Naive thymus-derived CD4-positive, alpha-beta T cell (primary cell): ENCODE measurements at places on chromosomes 7 and 10. TPM values are rescaled to one million over a fixed set of nuclear protein-coding genes. Genes with fewer than 3 reads are reported as not detected.

HOXA7 gene
- not detected for polyA plus RNA-seq

C10orf53 gene
- not detected for polyA plus RNA-seq

GPR26 gene
- polyA plus RNA-seq: not detected

AKR1C8 gene
- polyA plus RNA-seq: not detected

AMPH gene
- polyA plus RNA-seq: 0.28 TPM

SRRM3 gene
- not detected for polyA plus RNA-seq

OLAH gene
- polyA plus RNA-seq: not detected

SORBS1 gene
- polyA plus RNA-seq: 0.79 TPM

PTN gene
- polyA plus RNA-seq: not detected

NKX1-2 gene
- polyA plus RNA-seq: not detected

DNA sequence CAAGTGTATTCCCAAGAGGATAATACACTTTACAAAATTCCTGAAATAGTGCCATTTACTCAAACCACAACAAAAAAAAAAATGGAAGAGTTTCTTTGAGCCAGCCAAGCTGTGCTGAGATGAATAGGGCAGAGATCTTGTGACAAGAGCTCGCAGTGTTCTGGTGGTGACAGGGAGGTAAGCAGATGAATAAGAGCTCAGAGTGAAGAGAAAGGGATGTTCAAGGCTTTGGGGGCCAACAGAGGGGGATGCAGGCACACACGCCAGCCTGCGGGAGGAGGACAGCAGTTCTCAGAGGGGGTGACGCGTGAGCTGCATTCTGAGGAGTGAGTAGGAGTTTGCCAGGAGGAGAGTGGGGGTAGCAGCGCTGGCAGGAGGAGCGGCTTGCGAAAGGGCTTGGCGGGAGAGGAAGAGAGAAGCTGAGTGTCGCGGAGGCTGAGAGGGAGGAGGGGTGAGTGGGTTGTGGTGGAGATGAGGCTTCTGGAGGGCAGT is 194.4 kb upstream of the IMMP2L start:
- no peak for DNase-seq

GRCh38 chr7:13743226-13743625 is 246.2 kb downstream of the ETV1 start:
- no peak for DNase-seq

DNA sequence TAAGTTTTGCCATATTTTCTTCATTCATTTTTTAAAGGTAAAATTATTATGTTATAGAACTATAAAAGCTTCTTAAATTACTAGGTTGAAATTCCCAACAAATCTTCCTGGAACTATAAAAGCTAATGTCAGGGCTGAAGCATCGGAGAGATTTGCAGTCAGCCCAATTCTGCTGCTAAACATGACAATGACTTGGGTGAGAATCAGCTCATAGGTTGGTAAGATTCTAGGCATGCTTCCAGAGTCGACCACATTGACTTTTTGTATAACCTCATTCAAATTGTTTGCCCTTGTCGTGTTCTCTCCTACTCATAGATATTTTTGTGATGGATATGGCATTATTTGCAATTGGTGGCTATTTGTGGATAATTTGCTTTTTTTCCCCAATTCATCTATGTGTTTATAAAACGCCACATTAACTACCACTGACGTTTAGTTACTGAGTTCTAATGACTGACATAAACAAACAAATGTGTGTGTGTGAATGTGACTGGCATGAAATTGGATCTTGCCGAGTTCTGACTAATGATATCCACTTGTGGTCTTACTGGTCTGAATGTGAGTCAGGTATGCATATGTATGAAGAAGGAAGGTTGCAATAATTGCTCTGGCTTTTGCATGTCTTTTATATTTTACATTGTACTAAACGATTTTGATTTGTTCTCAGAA is 579.8 kb downstream of the PARD3 start:
- DNase-seq: no peak

DNA sequence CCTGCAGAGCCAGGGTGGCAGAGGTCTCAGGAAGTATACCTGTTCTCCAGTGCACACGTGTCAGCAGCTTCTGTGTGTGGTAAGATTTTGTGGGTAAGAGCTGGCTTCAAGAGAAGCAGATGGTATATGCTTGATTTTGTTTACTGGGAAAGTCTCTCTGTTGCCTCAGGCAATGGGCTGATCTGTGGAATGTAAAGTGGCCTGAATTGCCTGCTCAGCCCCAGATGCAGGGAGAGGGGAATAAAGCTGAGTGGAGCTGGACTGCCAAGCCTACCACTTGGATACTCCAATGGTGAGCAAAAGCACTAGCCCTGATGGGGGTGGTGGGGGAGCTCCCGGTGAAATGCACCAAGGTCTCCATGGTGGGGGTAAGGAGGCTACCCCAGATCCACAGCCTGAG is 156.1 kb downstream of the WDR11 start:
- no peak for DNase-seq

DNA sequence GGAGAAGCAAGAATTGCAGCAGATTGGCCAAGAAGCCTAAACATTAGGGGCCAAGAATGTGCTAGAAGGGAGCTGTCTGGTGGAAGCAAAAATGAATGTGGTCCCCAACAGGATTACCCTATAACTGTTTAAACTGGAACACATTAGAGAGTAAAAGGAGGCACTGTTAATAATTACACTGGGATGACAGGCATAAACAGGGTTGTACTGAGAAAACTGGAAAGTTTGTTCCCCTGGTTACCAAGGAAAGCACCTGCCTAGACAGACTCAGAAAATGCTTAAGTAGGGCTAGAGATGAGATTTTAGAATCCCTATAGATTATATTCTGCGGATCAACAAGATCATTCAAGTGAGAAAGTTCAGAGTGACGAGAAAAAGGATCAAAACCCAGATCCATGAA is 100.8 kb downstream of the CTTNBP2 start:
- no peak for DNase-seq

DNA sequence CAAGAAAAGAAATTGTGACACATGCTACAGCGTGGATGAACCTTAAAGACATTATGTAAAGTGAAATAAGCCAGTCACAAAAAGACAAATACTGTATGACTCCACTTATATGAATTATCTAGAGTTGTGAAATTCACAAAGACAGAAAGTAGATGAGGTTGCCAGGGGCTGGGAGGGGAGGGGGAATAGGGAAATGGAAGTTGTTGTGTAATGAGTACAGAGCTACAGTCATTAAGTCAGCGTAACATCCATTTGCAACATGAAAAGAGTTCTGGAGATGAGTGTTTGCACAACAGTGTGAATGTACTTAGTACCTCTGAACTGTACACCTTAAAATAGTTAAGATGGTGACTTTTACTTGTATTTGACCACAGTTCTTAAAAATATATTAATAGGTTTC is 112.1 kb upstream of the CDK1 start:
- no peak for DNase-seq

DNA sequence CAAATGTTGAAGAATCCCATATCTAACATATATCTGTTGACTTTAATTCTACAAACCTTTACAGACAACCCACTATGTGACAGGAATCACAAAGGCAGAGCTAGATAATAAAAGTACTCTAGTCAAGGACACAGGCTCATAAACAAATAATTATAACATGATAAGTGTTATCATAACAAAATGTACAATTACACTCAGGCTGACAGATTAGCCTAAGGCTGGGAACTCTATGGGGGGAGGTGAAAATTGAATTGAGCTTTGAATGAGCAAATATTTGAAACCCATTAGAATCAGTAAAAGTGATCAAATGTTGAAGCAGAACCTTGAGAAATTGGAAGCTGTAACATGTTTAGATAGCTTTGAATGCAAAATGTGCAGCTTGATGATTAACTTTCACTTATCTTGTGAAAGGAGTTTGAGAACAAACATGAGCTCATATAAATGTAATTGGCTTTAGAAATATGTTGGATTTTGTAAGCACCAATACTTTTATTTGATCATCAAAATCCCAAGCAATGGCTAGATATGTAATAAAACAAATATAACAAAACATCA is 970.2 kb downstream of the SORCS3 start:
- no peak for DNase-seq

- DNase-seq: no peak
These were observed 56.0 kb upstream of the CHST15 start for GRCh38 chr10:124149189-124150042.

GRCh38 chr10:31906039-31906438 is 22.6 kb downstream of the ARHGAP12 start:
- DNase-seq: no peak

GRCh38 chr10:110358869-110359629 is 54.3 kb upstream of the SMNDC1 start:
- DNase-seq: no peak
